ENCODE measurements at places on chromosomes 2 and 18. TPM values are rescaled to one million over a fixed set of nuclear protein-coding genes. Genes with fewer than 3 reads are reported as not detected.

The GLI2 gene
- 23.6 TPM for total RNA-seq

GRCh38 chr2:188629753-188630527, 338.3 kb downstream of the GULP1 start:
- peak; percentile 24 for DNase-seq

DNA sequence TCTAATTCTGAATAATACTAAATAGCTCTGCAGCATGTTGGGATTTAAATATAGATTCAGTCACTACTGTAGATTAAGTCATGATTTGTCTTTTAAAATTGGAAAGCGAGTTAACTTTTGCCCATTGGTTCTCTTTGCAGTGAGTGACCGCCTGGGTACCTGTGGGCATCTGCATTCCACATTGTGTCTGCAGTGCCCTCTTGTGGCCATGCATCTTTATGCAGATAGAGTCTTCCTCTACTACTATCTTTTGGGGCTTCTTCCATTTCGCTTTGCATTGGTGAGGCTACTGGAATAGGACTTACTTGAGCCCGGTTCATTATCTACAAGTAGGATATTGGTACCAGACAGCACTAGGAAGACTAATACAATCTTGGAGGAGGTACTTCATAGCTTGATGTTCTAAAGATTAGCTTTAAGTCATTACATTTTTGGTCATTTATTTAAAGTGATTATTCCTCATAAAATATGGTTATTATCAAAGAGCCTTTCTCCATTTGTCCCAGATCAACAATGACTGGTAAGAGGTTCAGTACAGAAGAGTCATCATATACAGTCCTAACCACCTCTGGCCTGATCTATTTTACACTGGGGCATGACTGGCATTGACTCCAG, 203.0 kb downstream of the SOCS6 start:
- DNase-seq = no peak

The FBXO15 gene
- total RNA-seq = 3.0 TPM

DNA sequence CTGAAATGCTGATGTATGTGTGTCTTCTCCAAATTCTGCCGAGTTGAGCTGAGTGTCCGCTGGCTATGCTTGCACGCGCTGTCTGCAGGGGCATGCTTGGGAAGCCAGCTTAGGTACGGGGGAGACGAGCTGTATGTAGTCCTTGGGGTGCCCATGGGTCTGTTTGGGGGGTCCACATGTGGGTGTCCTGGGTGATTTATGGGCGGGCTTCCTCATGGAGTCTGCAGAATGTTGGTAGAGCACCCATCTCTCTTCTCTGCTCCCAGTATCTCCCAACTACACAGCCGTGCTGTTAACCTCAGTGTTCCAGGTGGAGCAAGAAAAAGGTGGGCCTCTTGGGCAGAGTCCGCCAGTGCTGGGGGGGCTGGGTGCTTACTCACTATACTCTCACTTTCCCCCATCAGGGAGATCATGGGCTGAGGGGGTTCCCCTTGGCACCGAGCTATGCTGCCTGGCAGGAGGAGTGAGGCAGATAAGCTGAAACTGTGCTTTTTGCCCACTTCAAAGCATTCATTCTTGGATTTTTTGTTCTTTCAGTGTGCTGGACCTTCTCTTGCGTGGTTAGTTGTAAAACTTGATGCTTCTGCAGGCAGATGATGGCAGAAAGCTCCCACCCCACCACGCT, 128.2 kb upstream of the ALKAL2 start:
- DNase-seq = no peak

GRCh38 chr2:37659723-37660122, 11.7 kb downstream of the CDC42EP3 start:
- no peak for DNase-seq

GRCh38 chr2:55430211-55430975, 10.7 kb upstream of the CCDC88A start:
- DNase-seq = no peak

DNA sequence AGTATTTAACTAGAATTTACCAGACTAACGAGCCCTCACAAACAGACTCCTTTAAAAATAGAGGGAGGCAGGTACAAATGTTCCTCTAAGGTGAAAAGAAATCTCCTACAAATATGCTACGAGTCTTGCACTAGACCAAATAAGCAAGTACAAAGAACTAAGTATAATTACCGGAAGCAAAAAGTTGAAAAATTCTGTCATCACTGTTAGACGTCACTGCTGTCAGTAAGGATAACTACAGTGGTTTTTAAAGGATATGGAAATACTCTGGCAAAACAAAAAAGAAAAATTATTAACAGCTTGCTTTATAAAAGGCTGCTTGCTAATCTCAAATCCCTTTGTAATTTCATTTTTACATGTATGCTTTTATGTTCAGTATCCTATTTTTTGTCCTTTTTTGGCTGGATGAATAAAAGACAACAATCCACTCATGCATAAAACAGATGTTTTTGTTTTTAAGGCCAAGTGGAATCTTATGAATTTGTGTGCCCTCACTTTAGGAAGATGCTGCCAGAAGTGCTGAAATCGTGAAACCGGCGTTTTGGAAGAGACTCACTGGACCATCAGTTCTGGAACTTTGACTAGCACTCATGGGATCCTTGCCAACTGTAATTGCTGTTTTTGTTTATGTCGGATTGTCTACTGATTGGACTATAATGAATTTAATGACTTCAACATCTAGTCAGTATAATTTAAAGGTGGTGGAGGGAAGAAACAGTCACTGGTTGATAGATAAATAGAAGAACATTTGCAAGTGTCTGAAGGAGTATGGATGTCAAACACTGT, 6.7 kb downstream of the ZNF521 start:
- no peak for DNase-seq

The ASXL3 gene
- 1.0 TPM for total RNA-seq

GRCh38 chr2:168935810-168936581, 34.9 kb downstream of the G6PC2 start:
- no peak for DNase-seq

GRCh38 chr18:48815581-48816324, 135.0 kb downstream of the SMAD7 start:
- DNase-seq = peak; percentile 3

DNA sequence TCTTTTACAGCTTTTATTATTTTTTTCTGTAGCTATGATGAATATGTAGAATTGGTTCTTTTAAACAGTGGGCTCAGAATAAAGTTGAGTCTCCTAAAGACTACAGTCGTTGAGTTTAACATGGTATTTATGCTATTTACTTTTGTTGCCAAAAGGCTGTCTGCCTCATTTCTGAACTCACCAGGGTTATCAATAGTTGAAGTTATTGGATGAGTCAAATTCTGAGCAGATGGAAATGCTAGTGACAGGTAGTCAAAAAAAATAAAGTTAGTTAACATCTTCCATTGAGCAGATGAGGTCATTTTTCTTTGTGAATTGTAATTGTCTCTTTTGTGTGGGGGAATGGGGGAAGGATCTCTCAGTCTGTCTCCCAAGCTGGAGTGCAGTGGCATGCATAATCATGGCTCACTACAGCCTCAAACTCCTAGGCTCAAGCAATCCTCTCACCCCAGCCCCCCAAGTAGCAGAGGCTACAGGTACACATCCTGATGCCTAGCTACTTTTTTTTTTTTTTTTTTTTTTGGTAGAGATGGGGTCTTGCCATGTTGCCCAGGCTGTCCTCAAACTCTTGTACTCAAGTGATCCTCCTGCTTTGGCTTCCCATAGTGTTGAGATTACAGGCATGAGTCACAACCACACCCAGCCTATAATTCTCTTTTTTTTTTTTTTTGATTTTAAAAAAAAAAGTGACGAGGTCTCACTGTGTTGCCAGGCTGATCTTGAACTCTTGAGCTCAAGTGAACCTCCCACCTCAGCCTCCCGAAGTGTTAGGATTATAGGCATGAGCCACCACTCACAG, 8.9 kb downstream of the PAPOLG start:
- DNase-seq = no peak

DNA sequence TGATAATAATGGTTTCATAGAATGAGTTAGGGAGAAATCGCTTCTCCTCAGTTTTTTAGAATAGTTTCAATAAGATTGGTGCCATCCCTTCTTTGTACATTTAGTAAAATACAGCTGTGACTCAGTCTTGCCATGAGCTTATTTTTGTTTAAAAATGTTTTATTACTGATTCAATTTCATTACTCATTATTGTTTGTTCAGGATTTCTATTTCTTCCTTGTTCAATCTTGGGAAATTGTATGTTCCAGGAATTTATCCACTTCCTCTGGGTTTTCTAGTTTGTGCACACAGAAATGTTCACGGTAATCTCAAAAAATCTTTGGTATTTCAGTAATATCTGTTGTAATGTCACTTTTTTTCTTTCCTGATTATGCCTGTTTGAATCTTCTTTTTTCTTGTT, 371.5 kb upstream of the SETBP1 start:
- no peak for DNase-seq

The RNMT gene
- 7.9 TPM for total RNA-seq

- no peak for DNase-seq
Observed at GRCh38 chr18:9020221-9020620, 82.3 kb upstream of the NDUFV2 start.

The GALNT14 gene
- total RNA-seq = not detected

Measured in uterus (tissue), 4 donors.